Activated CD8-positive, alpha-beta memory T cell treated with anti-CD3 and anti-CD28 coated beads for 1 hour (primary cell): ENCODE measurements at places on chromosomes 4 and X.

- no peak for DNase-seq
These were observed 50.1 kb upstream of the SETD7 start for GRCh38 chr4:139606103-139606502.

DNA sequence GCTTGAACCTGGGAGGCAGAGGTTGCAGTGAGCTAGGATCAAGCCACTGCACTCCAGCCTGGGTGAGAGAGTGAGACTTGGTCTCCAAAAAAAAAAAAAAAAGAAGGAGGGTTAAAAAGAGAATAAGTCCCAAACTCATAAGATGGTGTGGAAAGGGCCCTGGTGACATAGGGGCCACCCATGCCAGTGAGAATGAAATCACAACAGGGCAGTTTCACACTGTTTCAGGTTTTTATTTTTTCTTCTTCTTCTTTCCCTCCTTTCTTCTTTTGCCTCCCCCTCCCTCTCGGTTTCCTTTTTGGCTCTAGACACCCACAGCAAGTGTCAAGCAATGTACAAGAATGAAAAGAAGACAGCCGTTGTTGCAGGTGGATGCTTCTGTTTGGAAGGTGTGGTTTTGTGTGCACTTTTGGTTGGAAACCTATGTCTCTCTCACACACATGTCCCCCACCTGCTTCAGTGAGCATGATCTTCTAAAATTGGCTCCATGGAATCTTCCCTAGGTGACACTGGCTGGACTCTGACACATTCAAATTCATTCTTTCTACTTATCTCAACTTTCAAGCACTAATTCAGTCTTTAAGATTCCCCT is 14.4 kb upstream of the TLR8 start:
- no peak for DNase-seq

GRCh38 chrX:100316987-100317386 is 93.1 kb downstream of the PCDH19 start:
- DNase-seq, result no peak

DNA sequence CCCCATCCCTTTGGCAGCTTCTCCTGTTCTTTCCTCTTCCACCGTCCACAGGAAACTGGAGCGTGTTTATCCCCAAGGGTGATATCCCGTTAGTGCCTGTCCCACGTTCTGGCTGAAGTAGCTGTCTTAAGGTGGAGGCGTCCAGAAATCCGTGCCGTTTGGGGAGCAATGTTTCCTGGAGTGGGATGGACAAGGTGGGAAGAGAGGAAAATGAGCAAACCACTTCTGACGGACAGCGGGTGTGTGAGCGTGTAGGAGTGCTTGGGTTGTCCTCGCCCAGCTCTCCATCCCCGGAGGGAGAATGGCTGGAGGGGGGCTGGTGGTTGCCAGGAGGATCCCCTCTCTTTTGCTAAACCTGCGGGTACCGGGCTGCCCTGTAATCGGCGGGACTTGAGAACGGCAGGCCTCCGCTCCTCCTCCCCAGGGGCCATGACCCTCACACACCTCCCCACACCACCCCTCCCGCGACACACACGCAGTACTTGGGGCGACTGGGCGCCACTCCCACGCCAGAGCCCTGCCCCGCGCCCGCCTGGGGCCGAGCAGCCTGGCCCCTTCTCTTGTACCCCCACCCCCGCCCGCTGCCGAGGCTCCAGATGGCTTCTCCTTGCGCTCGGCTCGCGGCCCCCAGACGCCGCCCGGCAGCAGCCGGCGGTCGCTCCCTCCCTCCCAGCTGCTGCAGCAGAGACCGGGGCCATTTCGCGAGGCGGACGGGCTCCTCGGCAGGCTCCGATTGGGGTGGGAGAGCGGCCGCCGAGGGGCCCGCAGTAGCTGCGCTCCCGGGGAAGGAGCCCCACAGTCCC is 13.9 kb upstream of the PRDM8 start:
- DNase-seq, result no peak

DNA sequence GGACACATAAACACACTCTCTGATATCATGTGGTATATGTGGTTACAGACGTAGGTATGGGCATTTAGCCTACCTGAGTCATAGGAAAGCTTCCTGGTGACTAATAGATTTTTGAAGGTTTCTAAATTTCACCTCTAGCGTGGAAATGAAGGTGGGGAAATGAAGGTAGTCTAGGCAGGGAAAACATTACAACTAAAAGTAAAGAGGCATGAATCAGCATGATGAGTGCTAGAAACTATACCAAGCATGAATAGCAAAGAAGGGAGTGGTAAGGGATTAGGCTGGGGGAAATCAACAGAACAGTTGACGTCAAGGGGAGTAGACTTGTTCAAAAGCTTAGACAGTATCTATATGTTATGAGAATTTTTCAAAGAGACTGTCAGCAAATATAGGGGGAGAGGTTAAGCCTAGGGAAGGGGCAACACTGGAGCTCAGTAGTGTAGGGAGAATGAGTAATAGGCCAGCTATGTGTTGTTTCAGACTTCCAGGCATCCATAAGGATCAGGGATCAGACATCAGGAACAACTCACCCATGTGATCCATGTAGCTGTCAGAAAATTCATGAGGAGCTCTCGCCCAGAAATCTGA is 279.3 kb upstream of the DIPK2B start:
- DNase-seq, result no peak

DNA sequence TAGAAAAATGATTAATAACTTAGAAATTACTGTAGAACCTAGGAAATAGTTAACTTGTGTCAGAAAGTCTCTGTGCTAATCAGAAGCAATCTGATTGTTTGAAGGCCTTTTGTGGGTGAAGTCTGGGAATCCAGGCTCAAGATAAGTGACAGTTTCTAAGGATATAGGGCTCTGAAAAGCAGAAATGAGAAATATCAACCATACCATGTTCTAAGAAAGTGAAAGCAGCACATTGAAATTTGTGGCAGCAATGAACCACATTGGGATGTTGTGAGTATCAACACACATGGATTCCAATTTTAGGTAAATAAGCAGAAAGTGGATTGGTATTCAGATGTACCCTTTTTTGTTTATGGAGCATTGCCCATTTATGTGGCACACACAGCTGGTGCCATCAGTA is 464.6 kb downstream of the IL15 start:
- no peak for DNase-seq
